ENCODE measurements at places on chromosomes 6 and 20.

DNA sequence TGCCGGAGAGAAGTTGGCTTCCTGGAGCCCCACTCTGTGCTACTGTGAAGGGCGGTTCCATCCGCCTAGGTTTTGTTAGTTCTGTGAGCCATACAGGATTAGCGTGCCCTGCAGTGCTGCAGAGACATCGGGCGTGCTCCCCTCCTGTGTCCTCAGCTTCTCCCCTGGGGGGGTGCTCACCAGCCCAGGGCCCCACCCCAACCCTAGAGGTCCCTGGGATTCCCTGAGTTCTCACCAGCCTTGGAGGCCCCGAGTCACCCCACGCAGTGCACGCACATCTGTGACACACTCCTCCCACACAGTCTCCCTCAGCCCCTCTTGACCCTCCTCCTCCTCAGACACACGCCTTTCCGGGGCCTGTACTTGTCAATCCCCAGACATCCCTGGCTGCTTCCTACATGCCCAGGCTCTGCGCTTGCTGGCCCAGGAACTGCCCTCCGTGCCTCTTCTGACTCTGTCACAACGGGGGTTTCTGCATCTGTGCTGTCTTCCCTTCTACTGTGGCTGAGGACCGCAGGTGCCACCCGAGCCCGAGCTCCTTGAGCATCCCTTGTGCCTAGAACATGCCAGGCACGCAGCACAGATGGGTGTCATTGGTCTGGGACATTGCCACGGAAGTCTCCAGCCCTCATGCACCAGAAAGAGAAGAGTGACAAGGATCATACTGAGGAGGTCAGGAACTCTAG, 123.2 kb upstream of the RPS6KA2 start:
- DNase-seq = no peak

- no peak for DNase-seq
Measured at GRCh38 chr6:11538819-11539468, 1.4 kb downstream of the TMEM170B start.

GRCh38 chr6:73236144-73236750, 11.0 kb upstream of the KHDC1L start:
- no peak for DNase-seq

DNA sequence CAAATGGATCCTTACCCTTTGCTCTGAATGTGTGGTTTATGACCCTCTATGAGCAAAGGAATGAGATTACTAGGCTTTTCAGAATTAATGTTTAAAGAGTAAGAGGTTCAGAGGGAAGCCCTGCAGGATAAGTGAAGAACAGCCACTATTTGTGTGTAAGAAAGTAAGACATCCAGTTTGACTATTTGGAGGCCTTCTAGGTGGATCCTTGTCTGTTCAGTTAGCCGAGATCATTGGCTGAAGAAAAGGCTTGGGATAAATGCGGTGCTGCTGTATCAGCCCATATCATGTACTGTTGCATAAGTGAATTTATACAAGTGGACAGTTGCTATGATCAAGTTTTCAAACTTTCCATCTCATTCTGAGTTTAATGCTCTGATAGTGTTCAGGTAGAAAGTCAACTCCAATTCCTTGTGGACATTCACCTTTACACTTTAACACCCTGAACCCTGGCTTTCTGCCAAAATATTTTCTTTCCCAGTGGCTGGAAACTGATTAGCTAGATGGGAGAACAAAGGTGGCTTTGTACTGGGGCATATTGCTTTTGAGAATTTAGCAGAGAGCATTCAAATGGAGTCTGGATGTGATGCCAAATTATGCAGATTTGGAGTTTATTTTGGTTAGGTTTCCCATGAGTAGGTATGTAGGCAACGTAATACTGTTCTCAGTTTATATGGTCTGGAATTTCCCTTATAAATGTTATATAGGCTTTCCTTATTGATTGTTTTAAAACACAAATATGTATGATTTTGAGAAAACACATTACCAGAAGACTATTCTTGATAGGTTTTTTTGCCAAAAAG, 15.0 kb downstream of the PARD6B start:
- DNase-seq = no peak

GRCh38 chr6:168030218-168030746, 32.8 kb downstream of the KIF25 start:
- no peak for DNase-seq

- DNase-seq = no peak
Measured at GRCh38 chr6:23016696-23017095, 447.3 kb downstream of the HDGFL1 start.

Data from urinary bladder (tissue), 4 donors.